ENCODE measurements at places on chromosomes 2 and 18.
A peak's percentile ranks its signal among the peaks of the same experiment; 100 is the strongest.

GRCh38 chr2:216696751-216697560 is 1.6 kb upstream of the IGFBP5 start:
- peak; percentile 11 for DNase-seq

DNA sequence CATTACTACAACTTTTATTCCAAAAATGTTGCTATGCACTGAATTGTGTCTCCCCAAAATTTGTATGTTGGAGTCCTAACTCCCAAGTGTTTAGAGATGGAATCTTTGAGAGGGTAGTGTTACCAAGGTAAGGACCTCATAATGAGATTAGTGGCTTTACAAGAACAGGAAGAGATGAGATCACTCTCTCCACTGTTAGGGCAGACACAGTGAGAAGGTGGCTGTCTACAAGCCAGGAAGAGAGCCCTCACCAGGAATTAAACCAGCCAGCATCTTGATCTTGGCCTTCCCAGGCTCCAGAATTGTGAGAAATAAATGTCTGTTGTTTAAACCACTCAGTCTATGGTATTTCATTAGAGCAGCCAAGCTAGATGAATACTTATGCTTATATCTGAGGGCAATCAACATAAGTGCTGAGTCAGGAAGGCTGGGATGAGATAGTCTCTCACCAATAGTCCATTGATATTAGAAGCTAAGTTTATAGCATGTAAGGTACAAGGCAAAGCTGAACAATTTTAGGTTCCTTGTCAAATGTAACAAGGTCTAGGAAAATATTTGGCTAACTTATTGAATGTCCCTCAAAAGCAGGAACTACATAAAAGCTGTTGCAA is 317.6 kb upstream of the REG3G start:
- DNase-seq = no peak

- DNase-seq = no peak
Observed at GRCh38 chr2:71751590-71751989, 298.2 kb downstream of the DYSF start.

- DNase-seq = no peak
Observed at GRCh38 chr2:231575612-231576256, 16.9 kb upstream of the TEX44 start.

GRCh38 chr2:180985771-180986395 is 5.5 kb downstream of the UBE2E3 start:
- DNase-seq = no peak
